ENCODE measurements at places on chromosomes 1 and 21. TPM values are rescaled to one million over a fixed set of nuclear protein-coding genes. Genes with fewer than 3 reads are reported as not detected.
A peak's percentile ranks its signal among the peaks of the same experiment; 100 is the strongest.

GBP4 gene
- total RNA-seq: 70.6 TPM

DNAJC16 gene
- total RNA-seq: 18.1 TPM

DNA sequence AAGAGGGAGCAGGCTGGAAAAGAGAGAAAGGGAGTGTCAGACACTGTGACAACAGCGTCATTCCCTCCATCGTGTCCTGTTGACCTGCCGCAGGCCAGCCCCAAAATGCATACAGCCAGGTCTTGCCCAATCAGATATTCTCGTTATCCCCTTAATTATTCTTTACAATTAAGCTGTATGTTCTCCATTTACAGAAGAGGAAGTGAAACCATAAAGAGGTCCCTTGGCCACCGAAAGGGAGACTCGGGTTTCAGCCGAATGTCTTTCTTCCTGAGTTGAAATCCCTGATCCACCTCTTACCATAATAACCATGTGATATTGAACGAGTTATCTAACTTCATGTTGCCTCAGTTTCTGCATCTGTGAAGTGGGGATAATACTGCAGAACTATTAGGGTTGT, 70.5 kb downstream of the IGSF21 start:
- H3K27ac ChIP-seq: no peak overlapping the region
- DNase-seq: no peak
- H3K4me1 ChIP-seq: no peaks in the 10 kb centered on the region
- no peak overlapping the region for H3K4me3 ChIP-seq
- H3K36me3 ChIP-seq: no peaks in the 10 kb centered on the region
- H3K27me3 ChIP-seq: peaks cover 5% of the 10 kb centered on the region

DNA sequence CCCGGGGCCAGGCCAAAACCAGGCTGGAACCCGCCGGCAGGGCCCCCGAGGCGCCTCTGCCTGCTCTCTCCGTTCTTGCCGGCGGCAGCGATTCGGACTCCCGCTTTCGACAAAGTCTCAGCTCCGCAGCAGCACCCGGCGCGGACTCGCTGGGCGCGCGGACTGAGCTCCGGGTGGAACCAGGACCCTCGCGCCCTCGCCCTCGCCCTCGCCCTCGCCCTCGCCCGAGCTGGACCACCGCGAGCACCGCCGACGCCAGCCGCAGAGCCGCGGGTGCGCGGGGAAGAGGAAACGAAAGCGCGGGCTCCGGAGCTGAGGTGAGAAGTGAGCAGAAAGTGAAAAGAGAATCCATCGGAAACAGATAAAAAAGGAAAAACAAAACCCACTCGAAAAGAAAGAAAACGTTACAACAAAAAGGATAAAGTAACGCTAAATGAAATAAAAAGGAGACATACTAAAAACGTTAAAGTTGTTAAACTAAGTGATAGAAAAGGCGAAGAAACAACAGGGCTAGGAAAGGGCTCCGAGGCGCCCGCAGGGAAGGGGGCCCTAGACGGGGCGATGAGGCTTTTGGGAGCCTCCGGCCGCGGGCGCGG, 64.9 kb downstream of the MEF2D start:
- DNase-seq: peak; percentile 39
- H3K27ac ChIP-seq: no peak overlapping the region
- peaks cover 88% of the 10 kb centered on the region for H3K27me3 ChIP-seq
- peaks cover 2% of the 10 kb centered on the region for H3K36me3 ChIP-seq
- peak overlapping the region; percentile 65 for H3K4me3 ChIP-seq
- H3K4me1 ChIP-seq: peaks cover 27% of the 10 kb centered on the region

- peaks cover 67% of the 10 kb centered on the region for H3K4me1 ChIP-seq
- peak overlapping the region; percentile 97 for H3K27ac ChIP-seq
- peak; percentile 84 for DNase-seq
- H3K36me3 ChIP-seq: peaks cover 45% of the 10 kb centered on the region
Observed at GRCh38 chr1:9629445-9630201, 21.9 kb upstream of the PIK3CD start.

- no peak overlapping the region for H3K4me3 ChIP-seq
- H3K4me1 ChIP-seq: no peaks in the 10 kb centered on the region
- no peak overlapping the region for H3K27ac ChIP-seq
- H3K27me3 ChIP-seq: no peaks in the 10 kb centered on the region
- no peak for DNase-seq
Observed at GRCh38 chr21:25323356-25323949, 283.8 kb downstream of the MRPL39 start.

GRCh38 chr1:109719337-109719837, 7.3 kb downstream of the GSTM5 start:
- H3K36me3 ChIP-seq: no peaks in the 10 kb centered on the region
- H3K27ac ChIP-seq: no peak overlapping the region
- no peak overlapping the region for H3K4me3 ChIP-seq

DNA sequence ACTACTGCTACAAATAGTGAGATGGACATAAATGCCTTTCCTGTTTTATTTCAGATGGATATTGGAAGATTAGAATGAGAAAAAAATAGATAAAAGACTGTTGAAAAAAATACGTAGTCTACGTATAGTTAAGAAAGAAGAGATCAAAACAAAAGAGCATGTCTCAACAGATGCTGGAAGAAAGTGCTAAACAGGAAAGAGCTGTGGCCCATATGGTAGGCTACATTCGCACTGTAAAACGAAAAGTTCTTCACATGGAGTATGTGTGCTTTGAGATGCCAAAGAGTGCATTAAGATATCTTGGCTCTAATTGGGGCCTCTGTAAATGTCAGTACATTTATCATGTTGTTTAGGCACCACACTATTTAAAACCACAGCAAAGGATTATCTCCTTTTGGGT, 741.7 kb downstream of the LTN1 start:
- H3K4me3 ChIP-seq: no peak overlapping the region
- H3K36me3 ChIP-seq: no peaks in the 10 kb centered on the region
- H3K4me1 ChIP-seq: no peaks in the 10 kb centered on the region

All from activated CD4-positive, alpha-beta memory T cell treated with anti-CD3 and anti-CD28 coated beads, Interleukin-2, amount 10 ng/mL, durations not matched to agents 7 days and 5 days (primary cell).